ENCODE measurements at places on chromosomes 4 and X.
A peak's percentile ranks its signal among the peaks of the same experiment; 100 is the strongest.

DNA sequence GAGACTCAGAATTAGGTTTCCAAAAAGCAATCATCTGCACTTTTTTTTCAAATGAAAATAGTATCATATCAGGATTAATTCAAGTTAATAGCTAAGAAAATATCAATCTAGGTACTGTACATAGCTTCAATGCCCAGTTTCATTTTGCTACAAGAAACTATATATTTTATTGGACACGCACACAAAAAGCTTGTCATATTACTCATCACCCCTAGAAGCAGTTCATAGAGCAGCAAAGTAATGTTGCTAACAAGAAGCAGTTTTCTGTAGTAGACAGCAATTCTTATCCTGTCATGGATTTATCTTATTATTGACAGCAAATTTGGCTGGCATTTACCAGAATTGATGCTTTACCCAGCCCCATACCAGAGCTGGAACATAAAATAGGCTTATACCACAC, 52.3 kb upstream of the LSM6 start:
- no peak for DNase-seq

GRCh38 chr4:24488399-24489164, 95.8 kb downstream of the DHX15 start:
- DNase-seq: peak; percentile 66

- DNase-seq: no peak
These were observed 136.2 kb downstream of the TBC1D19 start for GRCh38 chr4:26719954-26720552.

GRCh38 chr4:3484057-3484973, 21.2 kb downstream of the DOK7 start:
- DNase-seq: no peak

- DNase-seq: no peak
These were observed 52.1 kb upstream of the RAP2C start for GRCh38 chrX:132271311-132271778.

DNA sequence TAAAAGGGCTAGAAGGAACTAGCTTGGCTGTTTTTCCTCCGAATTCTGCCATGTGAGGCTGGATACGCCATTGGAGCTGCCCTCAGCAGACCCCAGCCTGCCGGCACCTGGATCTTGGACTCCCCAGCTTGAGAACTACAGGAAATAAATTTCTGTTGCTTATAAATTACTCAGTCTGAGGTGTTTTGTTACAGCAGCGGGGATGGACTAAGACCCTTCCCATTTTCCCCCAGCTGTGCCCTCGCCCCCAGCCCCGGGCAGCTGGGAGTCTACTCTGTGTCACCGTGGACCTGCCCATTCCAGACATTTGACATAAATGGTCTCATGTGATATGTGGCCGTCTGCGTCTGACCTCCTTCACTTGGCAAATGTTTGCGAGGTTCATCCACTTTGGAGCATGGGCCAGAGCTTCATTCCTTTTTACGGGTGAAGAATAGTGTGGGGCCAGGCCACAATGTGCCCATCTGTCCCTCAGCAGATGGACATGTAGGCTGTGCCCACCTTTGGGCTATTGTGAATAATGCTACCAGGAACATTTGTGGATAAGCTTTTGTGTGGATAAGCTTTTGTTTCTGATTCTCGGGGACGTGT, 30.7 kb upstream of the SPON2 start:
- no peak for DNase-seq

- no peak for DNase-seq
These were observed 46.0 kb upstream of the CLNK start for GRCh38 chr4:10730590-10730989.

DNA sequence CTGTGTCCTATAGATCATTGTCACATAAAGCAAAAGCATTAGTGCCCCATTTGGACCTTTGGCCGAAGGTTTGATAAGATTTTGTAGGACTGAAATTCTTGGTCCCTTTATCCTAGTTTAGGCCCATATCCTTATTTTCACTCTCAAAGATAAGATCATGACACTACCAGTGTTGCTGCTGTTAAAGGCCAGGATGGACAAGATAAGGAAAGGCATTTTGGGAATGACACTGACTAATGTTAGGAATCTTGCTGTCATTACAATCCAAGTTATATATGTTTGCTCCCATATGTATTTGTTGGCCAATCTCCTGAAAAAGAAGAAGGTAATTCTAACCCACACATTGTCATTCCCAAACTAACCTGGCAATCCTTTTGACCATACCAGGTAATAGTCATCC, 101.3 kb upstream of the VAMP7 start:
- no peak for DNase-seq

- DNase-seq: no peak
These were observed 222.3 kb upstream of the AGTR2 start for GRCh38 chrX:115948018-115948923.

DNA sequence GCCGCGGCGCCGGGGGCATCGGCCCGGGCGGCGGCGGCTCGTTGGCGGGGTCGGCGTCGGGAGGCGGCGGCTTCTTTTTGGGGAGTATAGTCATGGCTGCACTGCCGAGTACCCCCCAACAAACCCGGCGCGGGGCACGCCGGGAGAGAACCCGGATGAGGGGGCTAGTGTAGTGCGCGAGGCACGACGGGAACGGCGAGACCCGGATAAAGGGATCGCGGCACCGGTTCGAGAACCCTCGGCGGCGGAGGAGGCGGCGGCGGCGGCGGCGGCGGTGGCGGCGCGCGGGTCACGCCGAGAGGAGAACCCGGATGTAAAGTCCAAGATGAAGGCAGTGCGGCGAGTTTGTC, at the start of gene OTUD5:
Gene OTUD5, minus strand, starts transcription at position 131 of the 350 bp plus-strand sequence. Its CDS starts 37 bp downstream, at position 94.
- peak; percentile 73 for DNase-seq

DNA sequence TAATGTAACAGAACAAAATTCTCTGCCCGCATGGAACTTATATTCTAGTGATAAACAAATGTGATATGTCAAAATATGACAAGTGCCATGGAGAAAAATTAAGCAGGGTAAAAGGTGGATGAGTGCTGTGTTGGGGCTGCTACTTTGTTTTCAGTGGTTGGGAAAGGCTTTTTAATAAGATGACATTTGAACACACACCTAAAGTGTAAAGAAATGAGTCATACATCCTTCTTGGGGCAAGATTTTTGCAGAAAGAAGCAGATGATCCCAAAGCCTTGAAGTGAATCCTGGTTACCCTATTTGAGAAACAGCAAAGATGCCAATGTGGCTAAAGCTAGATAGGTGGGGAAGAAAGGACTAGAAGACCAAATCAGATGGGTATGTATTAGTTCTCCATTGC, 564.1 kb downstream of the INPP4B start:
- DNase-seq: no peak

DNA sequence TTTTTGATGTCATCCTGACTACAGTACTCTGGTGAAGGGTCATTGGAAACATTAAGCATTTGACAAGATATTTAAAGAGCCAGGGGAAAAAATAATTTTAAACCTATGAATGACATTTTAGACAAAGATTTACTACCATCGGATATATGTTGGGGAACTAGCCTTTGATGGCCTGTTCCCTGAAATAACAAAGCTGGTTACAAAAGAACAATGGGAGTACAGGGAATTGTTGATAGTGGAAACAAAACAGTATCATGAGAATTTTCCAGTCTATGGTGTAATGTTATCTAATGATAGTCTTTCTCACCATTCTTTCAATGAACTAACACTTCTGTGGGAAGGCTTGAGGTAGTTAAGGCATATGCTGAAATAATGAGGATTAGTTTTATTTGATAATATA, 125.9 kb upstream of the KLHL4 start:
- DNase-seq: no peak

DNA sequence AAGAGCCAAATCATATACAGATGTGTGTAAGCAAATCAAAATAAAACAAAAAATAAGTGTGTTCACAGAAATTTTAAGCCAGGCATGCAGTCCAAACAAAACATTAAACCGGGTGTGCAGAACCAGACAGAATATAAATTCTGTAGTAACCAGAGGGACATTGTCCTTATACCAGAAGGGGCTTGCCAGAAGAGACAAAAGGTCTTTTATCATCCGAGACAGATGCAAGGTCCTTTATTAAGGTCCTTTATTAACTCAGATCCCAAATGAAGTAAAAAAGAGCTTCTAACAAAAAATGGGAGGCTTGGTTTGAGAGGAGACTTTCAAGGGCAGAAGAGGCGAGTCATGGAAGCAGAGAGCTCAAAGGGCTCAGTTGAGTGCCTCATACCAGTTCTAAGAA, 59.2 kb downstream of the RGS12 start:
- no peak for DNase-seq

DNA sequence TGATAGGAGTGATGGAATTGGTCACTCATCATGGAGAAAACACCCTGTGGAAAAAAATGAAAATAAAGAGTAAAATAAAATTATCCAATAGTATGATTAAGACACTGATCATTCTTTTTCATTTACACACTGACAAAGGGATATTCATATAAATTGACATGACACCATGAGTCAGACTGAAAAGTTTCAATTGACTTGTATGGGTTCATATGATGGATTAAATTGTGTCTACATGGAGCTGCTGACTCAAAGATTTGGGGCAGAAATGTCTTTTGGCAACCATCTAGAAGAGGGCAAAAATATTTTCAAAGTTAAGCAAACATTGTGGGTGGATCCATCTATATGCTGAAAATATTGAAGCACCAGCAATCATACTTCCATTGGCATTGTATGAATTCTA, 153.4 kb upstream of the PPP3CA start:
- no peak for DNase-seq

All from stimulated activated CD4-positive, alpha-beta T cell treated with anti-CD3 and anti-CD28 coated beads, Interleukin-4, amount 100 ng/mL, for 1 hour (primary cell).